ENCODE measurements at places on chromosomes 6 and 20.

DNA sequence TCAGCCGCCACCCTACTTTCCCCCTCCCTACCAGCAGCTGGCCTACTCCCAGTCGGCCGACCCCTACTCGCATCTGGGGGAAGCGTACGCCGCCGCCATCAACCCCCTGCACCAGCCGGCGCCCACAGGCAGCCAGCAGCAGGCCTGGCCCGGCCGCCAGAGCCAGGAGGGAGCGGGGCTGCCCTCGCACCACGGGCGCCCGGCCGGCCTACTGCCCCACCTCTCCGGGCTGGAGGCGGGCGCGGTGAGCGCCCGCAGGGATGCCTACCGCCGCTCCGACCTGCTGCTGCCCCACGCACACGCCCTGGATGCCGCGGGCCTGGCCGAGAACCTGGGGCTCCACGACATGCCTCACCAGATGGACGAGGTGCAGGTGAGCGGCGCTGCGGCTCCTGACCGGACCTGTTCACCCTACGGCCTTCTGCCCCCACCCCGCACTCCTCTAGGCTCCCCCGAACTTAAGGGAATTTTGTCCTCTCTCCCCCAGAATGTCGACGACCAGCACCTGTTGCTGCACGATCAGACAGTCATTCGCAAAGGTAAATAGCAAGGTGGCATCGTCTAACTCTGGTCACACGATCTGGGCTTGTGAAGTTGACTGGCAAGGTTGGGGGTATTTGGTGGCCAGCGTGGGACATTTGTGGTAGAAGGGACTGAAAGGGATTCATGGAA, 2.3 kb downstream of the TFAP2C start:
- DNase-seq, result no peak

- no peak for DNase-seq
These were observed 51.3 kb downstream of the VSTM2L start for GRCh38 chr20:37954190-37954589.

DNA sequence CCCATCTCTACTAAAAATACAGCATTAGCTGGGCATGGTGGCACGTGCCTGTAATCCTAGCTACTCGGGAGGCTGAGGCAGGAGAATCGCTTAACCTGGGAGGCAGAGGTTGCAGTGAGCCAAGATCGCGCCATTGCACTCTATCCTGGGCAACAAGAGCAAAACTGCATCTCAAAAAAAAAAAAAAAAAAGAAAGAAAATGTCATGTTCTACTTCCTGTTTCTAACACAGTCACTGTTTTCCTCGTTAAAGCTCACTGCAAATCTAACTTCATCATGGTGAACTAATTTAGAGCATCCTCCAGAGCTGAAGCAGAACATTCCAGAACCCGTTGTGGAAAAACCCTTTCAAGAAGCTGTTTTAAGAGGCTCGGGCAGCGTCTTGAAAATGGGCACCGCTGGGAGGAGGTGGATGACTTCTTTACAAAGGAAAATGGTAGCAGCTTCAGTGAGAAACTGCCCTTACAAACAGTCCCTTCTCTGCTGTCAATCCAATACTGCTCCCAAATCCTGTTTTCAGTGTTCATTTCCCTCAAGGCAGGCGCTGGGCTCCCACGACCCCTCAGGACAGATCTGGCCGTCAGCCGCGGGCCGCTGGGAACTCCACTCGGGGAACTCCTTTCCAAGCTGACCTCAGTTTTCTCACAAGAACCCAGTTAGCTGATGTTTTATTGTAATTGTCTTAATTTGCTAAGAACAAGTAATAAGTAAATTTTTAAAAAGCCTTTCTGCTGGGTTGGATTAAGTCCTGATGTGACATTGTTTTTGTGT, 12.5 kb downstream of the CTSZ start:
- DNase-seq, result no peak

DNA sequence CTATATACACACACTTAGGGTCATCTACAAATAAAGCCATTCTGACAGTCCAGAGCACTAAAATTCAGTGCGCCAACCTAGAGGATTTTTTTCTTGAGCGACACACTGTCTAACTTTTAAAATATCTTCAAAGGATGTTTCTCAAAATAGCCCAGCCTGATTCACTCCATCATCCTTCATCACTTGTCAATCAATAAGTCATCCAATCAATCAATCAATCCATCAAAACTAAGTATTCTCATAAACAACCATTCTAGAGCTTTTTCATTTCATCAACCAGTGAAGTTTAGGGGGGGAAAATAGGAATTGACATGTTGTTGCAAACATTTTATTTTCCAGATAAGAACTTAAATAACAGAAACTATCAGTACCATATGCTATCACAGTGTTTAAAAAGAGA, 183.2 kb downstream of the HDGFL1 start:
- DNase-seq, result no peak

DNA sequence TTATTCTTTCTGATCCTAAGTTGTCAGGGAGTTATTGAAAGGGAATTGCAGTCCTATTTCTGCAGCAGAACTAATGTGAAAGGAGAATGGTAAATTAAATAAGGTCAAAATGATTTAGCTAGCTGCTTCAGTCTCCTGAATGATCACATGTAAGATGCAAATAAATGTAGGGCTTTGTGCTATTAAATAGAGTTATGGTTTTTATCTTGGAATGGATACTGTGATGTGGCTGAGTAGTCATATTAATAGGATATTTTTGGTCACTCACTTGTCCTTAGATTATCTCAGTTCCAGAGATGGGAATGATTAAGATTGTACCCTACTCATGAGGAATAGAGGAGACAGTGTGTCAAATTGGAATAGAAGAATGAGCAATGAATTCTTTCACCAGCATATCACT, 129.6 kb downstream of the PLCB4 start:
- no peak for DNase-seq

GRCh38 chr6:66128243-66128642, 421.2 kb upstream of the EYS start:
- no peak for DNase-seq

DNA sequence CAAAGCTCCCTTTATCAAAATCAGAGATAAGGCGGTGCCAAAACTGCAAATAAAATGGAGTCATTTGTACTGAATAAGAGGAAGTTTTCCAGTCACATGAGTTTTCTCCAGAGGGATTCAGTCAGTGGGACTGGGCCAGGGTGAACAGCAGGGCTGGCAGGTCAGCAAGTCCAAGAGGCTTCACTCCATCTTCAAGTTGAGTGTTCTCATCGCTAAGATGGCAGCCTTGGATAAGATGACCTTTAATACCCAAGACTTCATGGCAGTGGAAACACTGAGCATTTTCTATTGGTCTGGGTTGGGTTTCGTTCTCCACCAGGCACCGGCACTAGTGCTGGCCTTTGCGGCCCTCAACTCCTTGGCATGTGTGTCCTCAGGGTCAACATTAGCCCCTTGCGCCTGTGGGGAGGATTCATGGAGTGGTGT, 29.3 kb upstream of the IGF2R start:
- no peak for DNase-seq

Measured in NCI-H1092 (cell line).